Skin of body (tissue), 3 donors: ENCODE measurements at places on chromosomes 7 and 10.

GRCh38 chr10:62437696-62438095 is 63.5 kb downstream of the ZNF365 start:
- DNase-seq = peak; percentile 22

DNA sequence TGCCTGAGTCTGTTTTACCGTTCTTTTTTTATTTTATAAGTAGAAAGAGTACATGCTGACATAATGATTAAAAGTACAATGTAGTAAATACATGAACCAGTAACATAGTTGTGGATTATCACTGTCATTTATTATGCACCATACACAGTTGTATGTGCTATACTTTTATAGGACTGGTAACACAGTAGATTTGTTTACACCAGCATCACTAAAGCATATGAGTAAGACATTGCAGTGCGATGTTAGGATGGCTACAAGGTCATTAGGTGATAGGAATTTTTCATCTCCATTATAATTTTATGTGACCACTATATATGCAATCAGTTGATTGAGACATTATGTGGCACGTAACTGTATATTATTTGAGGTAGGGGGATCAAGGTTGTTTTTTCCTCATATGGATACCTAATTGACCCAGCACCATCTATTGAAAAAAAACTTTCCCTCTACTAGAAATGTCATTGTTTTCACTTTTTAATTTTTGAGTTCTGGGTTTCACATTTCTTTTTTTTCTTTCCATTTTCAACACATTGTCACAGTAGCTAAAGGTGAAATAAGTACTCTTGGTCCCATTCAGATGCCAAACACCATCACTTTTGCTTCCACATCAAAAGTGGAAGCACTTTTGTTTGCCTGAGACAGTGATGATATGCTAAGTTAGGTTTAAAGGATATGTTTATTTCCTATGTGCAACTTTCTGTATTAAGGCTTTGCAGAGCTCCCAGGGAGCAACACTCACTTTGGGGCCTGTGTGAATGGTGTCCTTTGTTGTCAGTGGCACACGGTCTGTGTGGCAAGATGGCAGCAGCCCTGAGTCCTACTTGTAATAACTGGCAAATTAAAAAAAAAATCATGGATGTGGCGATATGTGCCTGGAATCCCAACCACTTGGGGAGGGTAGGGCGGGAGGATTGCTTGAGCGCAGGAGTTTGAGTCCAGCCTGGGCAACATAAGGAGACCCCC is 17.1 kb downstream of the UBE2D1 start:
- no peak for DNase-seq

GRCh38 chr10:45241865-45242520 is 73.4 kb downstream of the OR13A1 start:
- no peak for DNase-seq

DNA sequence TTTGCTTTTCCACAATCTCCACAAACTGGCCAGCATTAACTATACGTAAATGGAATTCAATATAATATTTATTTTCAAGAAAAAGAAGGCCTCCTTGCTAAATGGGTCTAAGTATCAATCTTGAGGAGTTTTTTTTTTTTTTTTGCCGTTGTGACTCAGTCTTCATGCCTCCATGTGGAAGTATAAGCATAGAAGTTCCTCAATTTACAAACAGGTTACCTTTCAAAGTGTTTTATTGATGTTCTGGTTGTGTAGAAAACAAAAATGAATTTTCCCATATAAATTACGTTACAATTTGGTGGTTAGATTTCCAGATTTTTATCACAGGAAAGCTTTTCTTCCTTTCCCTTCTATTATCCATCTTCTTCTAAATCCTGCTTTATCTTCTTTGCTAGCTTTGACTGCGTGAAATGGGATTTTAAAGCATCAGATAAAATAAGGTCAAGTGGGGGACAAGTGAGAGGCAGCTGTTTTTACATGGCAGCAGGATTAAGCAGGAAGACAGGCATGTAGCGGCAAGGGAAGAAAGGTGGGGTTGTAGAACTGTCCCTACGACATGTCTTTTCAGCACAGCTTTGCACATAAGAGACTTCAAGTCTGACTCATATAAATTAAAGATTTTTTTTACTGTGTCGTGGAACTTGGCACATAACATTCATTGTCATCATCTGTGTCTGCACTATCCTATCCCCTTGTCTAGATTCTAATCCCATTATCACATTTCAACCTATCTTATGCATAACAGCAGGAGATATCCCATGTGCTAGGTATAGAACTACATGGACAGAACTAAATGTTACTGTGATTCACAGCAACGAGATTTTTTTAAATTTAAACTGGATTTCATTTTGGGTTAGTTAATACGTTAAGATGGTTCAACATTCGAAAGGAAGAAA is 135.3 kb upstream of the FAM3C start:
- DNase-seq = no peak

DNA sequence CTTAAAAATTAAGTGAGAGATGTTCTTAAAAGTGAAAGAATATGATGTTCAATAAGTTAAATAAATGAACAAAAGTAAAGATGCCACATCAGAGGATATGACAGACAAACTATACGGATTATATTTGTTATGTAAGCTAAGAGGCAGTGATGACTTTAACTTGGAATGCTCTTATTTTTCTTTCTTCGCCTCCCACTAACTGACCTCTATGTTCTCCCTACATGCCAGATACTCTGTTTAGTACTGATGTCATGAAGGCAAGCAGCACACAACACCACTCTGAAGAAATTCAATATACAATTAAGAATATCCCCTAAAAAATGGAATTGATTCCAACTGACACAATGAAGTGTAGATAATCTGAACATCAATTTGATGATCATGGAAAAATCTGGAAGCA is 223.4 kb downstream of the DOCK4 start:
- no peak for DNase-seq
